ENCODE measurements at places on chromosomes 5 and 9.
A peak's percentile ranks its signal among the peaks of the same experiment; 100 is the strongest.

DNA sequence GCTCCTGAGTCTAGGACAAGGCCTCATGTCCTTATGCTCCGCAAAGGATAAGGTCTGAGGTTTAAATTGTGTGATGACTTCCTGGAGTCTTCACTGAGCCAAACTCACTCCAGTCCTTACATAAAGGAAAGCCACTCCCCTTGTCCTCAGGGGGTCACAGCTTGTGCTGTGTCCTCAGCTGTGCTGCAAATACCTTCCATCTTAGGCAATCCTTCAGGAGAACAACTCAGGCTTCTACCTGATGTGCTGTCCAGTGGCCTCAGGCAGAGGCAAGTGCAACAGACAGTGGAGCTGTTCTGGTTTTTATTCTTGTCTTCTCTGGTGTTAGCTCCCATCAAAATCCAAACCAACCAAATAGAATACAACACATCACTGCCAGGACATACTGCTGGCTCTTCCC, 151.5 kb downstream of the TAF11L14 start:
- DNase-seq: no peak

DNA sequence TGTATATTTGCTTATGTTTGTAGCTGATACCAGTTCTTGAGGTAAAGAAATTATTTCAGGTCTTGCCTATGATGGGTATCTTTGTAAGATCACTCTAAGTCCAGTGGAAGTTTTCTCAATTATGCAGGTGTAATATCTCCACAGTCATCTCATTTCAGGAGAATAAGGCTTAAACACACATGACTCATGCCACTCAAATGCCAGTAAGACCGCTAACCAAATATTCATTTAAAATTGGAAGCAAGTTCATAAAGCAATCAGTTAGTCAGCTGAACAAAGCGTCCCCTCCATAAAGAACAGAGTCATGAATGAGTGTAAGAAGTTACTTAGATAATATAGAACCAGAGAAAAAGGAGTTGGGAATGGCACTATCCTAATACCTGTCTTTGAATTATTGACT, 248.7 kb downstream of the LURAP1L start:
- no peak for DNase-seq

DNA sequence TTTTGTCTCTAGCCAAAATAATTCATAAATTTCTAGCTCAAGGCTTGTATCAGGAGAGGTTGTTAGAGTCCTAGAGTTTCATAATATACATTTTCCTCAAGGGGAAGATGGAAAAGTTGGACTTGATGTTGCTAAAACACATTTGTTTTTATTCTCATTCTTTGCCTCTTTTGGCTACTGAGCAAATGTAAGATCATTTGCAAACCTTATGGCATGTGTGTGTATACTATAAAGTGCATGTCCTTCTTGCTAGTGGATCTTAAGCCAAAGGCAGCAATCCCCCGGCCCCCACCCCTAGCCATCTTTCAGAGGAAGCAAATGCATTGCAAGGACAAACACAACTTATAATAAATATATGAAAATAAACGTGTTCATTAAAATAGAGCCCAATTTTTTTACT, 43.0 kb downstream of the ADAMTSL1 start:
- DNase-seq: no peak

DNA sequence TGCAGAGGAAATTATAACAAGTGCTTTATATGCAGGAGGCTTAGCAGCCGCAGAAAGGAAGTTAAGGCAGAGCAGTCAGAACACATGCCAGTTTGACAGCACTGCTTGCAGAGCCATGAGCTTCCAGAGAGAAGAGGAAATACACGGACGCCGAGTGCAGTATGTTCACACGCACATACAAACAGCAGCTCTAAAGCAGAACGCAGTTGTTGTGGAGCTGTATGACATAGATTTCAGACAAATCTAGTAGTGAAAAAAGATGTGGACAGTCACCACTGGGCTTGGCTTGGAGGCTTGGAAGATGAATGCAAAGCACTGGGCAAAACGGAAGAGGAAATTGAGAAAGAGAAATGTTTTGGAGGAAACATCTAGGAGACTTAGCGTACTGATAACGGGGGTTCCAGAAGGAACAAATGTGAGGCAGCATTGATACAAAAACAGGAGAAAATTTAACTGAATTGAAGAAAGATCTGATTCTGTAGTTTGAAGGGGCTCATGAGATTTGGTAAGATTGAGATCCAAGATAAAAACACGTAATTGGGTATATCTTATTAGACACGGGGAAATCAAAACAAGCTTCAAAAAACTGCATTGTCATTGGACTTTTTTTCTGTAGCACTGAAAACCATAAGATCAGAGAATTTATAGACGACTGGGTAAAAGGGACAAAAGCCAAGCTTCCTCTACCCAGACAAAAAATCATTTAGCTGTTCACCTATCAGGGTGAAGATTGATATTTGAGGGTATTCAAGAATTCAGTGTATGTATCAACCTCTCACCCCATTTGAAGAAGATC, 19.6 kb upstream of the ROPN1L start:
- DNase-seq: no peak

DNA sequence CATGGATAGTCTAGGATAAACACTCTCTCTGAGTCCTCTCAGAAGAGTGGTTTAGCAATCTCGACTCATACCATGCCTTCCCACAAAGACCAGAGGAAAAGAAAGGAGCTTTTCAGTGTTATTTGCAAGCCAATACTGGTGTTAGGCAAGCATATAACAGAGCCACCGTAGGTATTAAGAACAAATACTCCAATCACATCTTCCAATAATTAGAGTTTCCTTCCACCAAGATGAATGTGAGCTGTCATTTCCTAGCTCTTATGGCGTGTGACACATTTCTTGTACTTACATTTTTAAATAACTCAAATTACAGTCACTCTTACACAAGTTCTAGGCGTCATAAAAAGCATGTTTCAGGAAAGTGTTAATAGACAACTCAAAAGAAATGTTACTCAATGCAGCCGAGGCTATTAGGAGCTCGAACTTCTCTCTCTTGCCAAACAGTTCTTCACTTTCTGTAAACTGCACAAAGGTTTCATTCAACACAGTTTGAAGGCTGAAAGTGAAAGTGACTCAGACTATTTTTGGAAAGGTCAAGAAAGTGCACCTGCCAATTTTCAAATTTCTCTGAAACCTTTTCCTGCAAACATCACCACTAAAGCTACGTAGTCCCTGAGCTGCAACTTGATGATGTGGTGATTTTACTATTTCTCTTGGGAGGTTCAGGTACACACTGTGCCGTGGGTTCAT, 153.8 kb downstream of the AUH start:
- DNase-seq: peak; percentile 80

DNA sequence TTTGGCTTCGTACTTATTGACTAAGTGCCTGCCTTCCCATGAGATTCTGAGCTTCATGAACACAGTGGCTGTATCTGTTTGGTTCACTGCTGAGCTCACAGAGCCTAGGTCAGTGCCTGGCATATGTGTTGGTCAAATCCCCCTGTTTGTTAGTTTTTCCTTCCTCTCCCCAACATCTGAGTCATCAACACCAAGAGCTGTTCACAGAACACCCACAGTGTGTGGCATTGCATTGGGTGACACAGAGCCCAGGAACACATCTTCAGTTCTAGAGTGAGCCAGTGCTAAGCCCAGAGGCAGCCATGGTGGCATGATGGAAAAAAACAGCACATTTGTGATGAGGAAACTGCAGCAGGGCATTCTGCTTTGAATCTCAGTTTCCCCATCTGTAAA, 294.6 kb downstream of the SEC61B start:
- no peak for DNase-seq

DNA sequence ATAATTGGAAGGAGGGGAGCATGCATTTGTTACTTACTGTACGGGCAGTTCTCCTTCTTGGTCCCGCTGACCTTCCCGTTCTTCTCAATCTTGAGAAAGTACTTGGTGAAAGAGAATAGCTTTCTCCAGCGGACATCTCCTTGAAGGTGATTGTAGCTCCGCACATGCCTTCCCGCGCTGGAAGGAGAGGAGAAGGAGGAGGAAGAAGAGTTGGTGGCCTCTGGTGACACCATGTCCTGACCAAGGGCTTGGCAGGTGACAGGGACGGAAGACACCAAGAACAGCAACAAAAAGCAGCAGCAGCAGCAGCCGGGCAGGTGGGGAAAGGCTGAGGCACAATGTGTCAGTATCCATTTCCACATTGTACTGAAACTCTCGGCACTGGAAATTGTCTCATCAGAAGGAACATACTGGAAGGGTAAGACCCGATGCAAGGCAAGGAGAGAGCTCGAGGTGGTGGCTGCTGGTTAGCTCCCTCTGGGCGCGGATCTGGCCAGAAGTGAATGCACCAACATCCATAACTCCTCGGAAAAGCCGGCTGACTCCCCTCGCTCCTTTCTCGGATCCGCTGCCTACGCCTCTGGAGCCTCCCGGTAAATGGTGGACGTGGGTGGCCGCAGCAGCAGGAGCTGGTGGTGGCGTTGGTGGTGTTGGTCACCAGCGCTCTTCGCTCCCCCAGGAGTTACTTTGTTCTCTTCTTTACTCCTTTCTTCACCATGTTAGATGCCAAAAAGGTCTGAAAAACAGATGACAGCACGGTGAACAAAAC, 715 bp downstream of the FGF10 start:
- no peak for DNase-seq

DNA sequence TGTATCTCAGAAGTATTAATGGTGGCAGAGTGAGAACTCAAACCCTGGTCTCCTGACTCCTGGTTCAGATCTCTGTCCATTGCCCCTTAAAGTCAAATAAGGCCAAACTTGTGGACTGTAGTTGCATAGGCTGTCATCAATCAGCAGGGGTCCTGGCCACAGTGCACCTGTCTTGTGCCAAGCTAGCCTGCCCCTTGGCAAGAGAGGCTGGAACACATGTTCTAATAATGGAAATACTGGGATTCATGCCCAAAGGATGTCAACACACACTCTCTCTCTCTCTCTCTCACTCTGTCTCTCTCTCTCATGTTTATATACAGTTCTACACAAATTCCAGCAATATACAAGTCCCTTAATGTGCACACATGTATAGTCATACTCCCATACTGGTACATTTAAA, 44.3 kb downstream of the GLRA1 start:
- DNase-seq: no peak

- DNase-seq: no peak
These were observed 11.6 kb upstream of the POMT1 start for GRCh38 chr9:131491001-131491710.

DNA sequence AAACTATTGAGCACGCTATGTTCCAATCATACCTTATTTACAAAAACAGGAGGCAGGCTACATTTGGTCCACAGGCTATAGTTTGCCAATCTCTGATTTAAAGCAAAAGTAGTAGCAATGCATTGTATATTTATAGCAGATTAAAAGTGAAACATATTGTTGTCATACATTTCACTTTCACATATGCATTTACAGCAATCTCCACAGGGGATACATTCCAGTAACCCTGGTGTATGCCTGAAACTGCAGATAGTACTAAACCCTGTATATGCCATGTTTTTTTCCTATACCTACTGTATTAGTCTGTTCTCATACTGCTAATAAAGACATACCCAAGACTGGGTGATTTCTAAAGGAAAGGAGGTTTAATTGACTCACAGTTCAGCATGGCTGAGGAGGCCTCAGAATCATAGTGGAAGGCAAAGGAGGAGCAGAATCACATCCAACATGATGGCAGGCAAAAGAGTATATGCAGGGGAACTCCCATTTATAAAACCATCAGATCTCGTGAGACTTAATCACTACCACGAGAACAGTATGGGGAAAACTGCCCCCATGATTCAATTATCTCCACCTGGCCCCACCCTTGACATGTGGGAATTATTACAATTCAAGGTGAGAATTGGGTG, 5.9 kb upstream of the CSF1R start:
- no peak for DNase-seq

DNA sequence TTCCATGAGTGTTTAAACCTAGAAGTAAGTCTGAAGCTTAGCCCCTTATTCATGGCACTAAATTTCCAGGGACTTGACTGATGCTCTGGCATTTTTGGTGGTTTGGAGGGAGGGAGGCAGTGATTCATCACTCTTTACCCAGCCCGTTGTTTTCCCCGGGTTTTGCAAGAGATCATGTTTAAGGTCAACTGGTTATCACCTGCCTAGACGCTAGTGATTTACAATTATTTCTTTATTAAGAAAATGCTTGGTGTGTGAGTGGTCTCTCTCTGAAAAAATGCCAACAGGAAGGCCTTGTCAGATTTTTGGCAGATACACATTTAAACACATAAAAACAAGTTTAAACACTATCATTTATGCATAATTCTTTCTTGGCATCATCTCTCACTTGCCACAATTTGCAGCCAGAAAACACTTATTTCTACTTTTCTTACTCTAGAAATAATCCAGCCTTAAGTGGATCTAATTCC, 737.9 kb upstream of the ZNF608 start:
- peak; percentile 61 for DNase-seq

DNA sequence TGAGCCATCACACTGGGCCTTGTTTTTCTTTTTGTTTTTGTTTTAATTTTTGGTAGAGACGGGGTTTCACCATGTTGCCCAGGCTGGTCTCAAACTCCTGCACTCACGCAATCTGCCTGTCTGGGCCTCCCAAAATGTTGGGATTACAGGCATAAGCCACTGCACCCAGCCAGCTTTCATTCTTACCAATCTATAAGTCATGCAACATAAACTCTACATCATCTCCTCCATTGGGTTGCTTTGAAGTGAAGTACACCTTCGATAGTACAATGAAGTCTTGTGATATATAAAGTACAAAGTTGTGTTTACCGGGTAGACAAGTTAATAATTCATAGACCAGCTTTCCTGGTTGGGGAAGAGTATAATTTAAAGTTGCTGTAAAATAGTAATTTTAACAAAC, 8.8 kb upstream of the CDK7 start:
- no peak for DNase-seq

DNA sequence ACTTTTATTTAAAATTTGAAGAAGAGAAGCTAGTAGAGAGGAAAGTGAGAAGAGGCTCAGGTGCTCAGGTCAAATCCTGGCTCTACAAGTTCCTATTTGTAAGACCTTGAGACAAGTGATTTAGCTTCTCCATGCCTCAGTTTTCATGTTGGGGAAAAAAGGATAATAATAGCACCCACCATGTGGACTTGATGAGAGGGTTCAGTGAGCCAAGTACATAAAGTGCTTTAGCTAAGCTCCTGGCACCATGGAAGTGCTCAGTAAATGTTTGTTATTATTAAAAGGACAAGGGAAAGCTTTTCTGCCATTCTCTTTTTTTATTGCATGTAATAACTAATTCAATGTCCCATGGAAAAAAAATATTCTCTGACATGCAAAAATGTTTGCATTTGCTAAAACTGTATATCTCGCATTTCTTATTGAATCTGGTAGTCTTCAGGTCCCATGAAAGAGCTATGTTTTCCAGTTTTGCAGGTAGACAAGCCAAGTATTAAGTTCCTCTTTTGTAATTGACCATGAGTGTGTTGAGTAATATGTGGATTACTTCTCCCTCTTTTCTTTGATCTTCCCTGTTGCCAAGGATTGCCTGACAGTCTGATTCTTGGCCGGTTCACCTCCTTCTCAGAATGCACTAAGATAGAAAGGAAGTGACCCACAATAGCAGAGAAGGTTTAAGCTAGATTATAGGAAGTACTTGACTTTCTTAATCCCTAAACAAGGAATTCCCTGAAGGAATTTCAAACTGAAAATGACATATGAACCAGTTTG, 45.6 kb upstream of the TRIM32 start:
- DNase-seq: no peak

Measured in COLO829 (cell line).